ENCODE measurements at places on chromosomes 16 and 17.
A peak's percentile ranks its signal among the peaks of the same experiment; 100 is the strongest.

- DNase-seq = no peak
Observed at GRCh38 chr16:86578061-86578599, at the start of gene FOXL1. TSS of gene FOXL1 (plus strand) at chr16:86578549. CDS start at chr16:86578724, 175 bp downstream.

DNA sequence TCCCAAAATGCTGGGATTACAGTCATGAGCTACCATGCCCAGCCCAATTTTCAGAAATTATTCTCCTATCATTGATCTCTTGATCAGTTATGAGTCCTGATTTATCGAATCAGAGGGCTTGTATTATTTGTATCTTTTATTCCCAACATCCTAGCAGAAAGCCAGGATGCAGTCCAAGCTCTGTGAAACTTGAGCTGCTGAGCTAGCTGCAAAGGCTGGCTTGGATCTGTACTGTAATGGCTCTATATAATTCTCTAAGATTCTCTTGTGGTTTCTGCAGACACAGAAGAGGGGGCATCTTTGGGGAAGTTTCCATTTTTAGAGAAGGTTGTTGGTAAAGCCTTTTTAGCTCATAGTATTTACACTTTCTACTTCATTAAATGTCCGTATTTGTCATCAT, 227.1 kb downstream of the MAP2K4 start:
- DNase-seq = no peak

DNA sequence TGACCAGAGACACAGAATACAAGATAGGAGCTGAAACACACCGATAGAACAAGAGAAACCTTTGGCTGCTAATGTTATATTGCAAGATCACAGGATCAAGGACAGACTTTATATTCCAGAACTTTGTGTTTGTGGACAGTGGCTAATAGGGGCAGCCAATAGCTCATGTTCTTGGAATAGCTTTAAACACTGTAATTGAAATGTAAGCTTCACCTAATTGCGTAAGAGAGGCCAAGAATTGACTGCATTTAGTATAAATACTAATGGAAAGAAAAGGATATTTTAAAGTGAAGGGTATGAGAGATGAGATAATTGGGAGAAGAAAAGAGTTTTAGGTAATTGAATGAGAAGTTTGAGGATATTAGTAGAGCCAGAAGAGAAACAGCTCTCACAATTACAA, 758.8 kb downstream of the CDH11 start:
- no peak for DNase-seq

GRCh38 chr17:55314784-55315491, 50.2 kb downstream of the HLF start:
- no peak for DNase-seq

DNA sequence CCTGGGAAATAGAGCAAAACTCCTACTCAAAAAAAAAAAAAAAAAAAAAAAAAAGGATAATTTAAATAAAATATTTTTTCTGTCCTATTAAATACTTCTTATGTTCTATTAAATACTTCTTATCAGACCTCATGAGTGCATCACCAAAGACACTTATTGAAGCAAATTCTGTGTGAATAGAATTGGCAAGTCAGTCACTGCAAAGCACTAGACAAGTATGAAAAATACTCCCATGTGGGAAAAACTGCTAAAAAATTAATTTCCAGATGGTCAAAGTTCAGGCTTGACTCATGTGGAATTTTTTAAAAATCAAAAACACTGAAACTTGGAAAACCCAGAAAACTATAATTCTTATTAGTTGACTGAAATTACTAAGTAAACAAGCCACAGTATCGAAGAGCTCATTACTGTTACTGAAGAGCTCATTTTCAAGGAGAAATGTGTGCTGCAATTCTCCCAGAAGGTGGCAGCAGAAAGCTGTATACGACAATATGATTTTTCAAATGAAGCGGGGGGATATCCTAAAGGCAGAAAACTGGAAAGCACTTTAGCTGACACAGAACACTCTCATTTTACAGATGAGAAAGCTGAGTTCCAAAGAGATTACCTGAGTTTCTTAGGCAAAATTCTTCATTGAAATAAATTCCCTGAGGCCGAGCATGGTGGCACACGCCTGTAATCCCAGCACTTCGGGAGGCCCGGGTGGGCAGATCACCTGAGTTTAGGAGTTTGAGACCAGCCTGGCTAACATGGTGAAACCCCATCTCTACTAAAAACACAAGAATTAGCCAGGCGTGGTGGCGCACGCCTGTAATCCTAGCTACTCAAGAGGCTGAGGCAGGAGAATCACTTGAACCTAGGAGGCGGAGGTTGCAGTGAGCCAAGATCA, 15.9 kb upstream of the FBXO47 start:
- DNase-seq = no peak

DNA sequence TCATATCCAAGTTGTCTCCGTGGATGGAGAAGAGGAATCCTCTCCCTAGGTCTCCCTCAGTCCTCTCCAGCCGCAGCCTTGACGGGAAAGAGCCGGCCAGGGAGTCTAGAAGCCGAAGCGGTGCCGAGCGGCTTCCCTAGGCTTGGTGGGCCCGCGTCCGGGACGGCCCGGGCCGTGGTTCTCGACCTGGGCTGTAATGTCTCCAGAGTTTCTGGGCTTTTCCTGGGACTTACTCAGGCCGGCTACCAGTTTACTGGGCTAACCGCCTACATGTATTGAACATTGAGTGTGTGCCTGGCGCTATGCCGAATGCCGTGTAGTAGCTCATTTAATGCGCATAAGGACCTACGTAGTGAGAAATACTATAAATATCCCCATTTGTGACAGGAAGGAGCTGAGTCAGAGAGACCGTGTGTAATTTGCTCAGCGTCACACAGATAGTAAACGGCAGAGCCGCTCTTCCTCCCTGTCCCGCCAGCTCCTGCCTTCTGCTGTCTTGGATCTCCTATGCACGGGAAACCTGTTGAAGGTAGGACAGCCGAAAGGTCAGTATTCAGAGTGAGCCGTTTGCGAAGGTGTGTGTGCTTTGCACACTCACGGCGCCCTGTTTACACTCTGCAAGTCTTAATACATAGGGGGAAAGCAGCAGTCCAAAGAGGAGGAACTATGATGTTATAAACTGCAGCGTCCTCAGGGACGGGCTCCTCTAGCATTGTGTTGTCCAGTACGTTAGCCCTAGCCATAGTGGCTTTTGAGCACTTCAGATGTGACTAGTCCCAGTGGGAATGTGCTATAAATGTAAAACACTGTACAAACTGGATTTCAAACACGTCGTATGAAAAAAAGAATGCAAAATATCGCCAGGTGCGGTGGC, 723 bp upstream of the SPAG5 start:
- DNase-seq = peak; percentile 69

DNA sequence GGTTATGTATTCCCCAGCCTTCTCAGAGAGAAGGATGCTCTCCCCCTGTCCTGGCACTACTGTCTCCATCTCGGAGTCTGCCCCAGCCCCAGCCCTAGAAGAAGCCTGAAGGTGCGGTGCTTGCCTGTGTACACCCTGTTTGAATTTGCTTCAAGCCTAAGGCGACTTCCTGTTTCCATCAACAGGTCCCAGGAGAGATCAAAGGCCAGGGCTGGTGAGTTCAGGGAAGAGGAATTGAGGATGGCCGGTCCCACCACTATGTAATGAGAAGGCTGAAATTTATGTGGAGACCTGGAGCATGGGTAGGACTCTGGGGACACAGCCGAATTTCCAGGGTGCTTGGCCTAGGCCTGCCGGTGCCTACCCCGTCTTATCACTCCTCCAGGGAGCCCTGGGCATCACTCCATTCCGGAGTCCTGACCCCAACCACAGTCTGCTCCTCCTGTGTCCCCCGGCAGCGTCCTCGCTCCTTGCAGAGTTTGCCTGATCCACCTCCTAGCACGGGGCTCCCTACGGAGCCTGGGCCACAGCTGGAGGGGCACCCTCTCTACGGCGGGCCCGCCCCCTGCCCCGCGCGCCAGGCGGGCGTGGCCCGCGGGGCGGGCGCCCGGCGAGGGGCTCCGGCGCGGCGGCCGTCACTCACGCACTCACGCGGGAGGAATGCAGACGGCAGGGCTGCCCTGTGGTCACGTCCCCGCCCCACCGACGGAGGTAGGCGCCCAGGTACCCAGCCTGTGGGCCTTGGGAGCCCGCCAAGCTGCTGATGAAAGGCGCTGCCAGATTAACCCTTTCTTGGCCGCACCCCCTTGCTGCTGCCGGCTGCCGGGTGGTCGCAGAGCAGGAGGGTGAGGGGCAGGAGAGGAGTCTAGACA, 53.8 kb upstream of the TAC4 start:
- DNase-seq = no peak

GRCh38 chr16:4306470-4307214, 9.2 kb upstream of the GLIS2 start:
- no peak for DNase-seq

DNA sequence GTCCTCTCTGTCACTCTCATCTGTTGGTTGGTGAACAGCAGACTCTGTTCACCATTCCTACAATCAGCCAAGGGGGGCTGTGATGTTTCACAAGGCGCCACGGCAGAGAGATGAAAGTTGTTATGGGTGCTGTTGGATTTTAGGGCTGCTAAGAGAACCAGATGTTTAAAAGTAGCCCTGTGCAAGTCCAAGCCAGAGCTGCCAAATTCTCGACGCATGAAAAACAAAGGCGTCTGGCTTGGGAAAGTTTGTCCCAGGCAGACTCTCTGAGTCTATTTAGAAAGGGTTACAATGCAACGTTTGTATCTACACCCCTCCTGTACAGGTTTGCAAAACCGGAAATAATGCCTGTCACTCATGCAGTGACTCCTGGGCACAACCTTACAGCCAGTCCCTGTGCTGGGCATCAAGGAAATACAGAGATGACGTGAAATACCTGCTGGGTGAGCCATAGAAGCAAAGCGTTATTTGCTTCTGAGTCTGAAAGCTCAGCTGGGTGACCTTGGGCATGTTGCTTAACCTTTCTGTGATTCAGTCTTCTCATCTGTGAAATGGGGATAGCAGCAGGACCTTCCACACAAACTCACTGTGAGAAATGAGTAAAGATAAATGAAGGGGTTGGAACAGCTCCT, 74.8 kb downstream of the XYLT1 start:
- DNase-seq = no peak

GRCh38 chr17:19651451-19652238, 3.1 kb downstream of the ALDH3A2 start:
- DNase-seq = peak; percentile 33

DNA sequence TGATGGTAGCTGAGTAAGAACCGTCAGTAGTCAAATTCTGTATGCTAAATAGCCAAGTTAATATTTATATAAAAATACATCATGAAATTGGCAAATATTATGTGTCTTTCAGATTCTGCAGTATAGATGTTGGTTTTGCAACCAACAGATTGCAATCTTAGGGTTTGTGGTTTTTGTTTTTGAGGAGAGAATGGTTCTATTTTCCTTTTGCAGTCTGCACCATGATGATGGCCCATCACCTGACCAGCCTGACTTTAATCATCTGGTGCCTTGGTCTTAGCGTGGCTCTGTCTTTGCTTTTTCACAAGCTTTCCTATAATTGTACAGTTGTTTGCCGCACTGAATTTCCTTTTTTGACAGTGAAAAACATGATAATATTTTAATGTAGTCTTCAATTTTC, 50.7 kb downstream of the NUP93 start:
- DNase-seq = no peak

DNA sequence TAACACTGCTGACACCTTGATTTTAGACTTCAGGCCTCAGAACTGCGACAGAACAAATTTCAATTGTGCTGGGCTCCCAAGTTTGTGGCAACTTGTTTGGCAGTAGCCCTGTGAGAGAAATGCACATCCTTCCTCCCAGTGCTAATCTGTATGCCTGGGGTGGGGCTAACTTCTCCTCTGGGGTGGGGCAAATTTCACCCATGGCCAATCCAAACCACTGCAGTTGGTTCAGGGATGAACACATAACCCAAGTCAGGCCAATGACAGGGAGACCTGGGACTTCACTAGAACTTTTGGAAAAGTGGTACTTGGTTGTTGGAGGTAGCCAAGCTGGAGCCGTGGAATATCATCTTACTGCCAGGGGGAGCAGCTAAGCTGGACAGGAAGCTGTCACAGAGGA, 56.3 kb downstream of the ABCC6 start:
- no peak for DNase-seq

GRCh38 chr16:52545898-52546266, 1.1 kb downstream of the TOX3 start:
- peak; percentile 53 for DNase-seq

- no peak for DNase-seq
Observed at GRCh38 chr17:3256575-3256974, 41.6 kb downstream of the OR3A1 start.

DNA sequence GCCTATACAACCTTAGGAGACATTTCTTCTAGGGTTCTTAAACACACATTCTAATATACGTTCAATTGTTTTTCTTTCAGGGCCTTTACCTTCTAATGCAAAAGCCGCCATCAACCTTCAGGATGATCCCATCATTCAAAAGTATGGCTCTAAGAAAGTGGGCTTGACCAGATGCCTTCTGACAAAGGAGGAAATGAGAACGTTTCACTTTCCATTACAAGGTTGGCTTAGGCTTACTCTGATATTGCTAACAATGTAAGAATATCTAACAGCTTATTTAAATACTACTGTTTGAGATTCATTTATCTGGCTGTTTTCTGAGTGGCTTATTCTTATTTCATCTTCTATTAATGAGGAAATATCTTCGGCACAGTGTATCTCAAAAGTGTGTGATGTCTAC, 15.4 kb downstream of the REXO5 start:
- DNase-seq = no peak

DNA sequence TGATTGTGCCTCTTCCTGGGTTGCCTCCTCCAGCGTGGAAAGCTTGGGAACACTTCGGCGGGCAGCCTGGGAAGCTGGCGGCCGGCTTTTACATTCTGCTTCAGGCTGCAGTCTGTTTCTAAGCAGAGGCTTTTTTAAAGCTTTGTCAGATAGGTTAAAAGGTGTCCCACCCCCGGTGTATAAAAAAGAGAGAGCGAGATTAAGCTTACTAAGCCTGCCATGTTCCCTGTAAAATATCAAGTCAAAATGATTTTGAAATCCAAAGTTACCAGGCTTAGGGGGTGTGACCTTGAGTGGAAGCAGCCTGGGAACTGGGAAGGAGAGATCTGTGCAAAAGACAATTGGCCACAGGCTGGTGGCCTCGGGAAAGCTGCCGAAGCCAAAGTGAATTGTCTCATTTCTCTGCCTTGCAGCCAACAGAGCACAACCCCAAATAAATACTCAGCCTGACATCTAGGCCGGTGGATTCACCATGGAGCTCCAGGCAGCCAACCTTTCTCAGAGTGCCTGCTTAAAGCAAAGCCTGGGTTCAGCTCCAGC, 254.5 kb downstream of the FTO start:
- DNase-seq = no peak

GRCh38 chr16:79422064-79422463, 178.5 kb downstream of the MAF start:
- no peak for DNase-seq

GRCh38 chr17:11980813-11981212, 16.5 kb downstream of the ZNF18 start:
- DNase-seq = no peak

GRCh38 chr16:3135126-3135715, 392 bp downstream of the ZNF213 start:
- DNase-seq = no peak

Measured in mucosa of descending colon (tissue), 3 donors.